Activated T-cell treated with anti-CD3 and anti-CD28 coated beads, Interleukin-2, amount 50 U/mL, for 4 hours (primary cell): ENCODE measurements at places on chromosomes 5 and 9. TPM values are rescaled to one million over a fixed set of nuclear protein-coding genes. Genes with fewer than 3 reads are reported as not detected.

DNA sequence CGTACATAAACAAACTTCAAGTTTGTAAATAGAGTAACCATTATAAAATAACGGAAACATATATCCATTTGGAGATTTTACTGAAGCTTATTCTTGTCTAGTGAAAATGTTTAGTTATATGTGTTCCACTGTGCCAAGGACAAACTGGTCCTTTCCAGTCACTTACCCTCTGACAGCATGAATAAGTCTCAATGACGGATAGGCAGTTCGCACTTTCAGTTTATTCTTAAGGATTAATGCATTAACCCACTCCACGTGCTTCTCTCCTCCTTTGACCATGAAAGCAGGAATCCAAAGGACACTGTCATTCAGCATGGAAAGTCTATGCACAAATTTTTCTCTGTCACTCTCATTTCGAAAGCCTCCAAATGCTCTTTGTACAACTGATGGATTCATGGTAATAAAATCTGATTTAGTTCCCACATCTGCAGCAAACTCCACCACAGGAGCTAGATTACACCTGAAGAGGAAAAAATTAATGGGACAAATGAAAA, 47.1 kb downstream of the ST8SIA4 start:
- DNase-seq, result no peak

GRCh38 chr9:6942406-6942805, 184.6 kb downstream of the KDM4C start:
- no peak for DNase-seq

- no peak for DNase-seq
These were observed 188.4 kb downstream of the ACER2 start for GRCh38 chr9:19597176-19597575.

- no peak for DNase-seq
These were observed 280.8 kb upstream of the RASA1 start for GRCh38 chr5:86986837-86987236.

DNA sequence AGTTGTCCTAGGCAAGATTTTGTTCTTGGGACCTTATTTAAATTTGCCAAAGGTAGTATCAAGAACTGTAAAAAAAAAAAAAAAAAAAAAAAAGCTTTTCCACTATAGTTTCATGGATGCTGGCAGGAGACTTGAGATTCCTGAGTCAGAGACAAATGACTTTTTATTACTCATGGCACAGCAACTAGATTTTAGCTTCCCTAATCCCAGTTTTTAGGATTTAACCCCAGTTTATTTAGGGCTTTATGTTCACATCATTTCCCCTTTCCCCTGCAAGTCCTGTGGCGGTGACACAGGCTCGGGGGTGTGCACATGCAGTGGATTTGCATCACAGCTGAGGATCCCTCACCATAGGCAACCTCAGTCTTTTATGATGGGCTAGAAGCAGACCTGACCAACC, 144.9 kb downstream of the GOLPH3 start:
- no peak for DNase-seq

DNA sequence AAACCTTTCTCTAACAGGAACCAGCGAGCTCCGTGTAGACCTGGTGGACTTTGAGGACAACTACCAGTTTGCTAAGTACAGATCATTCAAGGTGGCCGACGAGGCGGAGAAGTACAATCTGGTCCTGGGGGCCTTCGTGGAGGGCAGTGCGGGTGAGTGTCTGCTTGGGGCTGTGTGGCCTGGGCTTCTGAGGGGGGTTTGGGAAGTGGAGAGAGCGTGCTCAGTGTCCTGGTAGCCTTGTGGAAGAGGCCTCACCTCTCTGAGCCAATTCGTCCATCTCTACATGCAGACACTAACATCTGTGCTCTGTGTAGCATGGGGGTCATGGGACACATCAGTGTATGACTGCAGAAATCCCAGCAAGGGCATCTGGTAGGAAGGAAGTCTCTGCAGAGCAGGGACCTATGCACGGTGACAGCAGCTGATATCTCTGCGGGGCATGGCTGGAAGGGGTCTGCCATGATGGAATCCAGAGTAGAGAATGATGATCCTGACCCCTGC, 5.9 kb downstream of the FCN2 start:
- DNase-seq, result no peak

DNA sequence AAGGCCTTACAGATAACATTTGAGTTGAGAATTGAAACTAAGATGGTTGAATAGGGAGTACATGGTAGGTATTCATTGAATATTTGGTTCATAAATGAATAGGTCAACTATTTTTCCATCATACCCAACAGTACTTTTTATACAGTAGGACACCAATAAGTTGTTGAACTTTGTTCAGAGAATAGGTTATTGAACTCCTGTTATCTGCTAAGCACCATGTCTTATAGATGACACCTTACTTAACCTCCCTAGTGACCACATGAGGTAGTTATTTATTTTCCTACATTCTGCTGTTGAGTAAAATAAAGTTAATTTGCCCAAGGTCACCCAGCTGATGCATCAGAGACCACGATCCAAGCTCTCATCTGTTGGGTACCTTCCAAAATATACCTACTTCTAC, 49.6 kb upstream of the ATP10B start:
- no peak for DNase-seq

- no peak for DNase-seq
These were observed 947.8 kb downstream of the NR2F1-AS1 start for GRCh38 chr5:92633176-92633575.

- DNase-seq, result no peak
These were observed 457.6 kb downstream of the PLK2 start for GRCh38 chr5:58002323-58002722.

GRCh38 chr9:90808890-90809685, 7.5 kb downstream of the SYK start:
- DNase-seq, result no peak

DNA sequence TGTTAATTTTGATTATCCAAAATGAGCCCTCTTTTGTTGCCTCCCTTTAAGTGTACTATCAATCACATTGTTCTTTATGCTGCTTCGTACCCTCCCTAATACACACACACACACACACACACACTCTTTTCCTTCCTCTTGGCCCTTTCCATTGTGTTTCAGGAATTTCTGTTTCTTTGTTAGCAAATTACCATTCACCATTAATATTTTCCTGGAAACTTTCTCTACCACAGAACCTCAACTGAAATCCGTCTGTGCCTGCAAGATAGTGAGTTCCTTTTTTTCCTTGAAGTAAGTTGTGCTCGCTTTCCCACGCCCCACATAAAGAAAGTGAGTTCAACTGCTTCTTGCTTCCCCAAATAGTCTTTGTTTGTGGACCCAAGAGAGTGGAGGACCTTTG, 61.8 kb downstream of the SMIM15 start:
- no peak for DNase-seq

DNA sequence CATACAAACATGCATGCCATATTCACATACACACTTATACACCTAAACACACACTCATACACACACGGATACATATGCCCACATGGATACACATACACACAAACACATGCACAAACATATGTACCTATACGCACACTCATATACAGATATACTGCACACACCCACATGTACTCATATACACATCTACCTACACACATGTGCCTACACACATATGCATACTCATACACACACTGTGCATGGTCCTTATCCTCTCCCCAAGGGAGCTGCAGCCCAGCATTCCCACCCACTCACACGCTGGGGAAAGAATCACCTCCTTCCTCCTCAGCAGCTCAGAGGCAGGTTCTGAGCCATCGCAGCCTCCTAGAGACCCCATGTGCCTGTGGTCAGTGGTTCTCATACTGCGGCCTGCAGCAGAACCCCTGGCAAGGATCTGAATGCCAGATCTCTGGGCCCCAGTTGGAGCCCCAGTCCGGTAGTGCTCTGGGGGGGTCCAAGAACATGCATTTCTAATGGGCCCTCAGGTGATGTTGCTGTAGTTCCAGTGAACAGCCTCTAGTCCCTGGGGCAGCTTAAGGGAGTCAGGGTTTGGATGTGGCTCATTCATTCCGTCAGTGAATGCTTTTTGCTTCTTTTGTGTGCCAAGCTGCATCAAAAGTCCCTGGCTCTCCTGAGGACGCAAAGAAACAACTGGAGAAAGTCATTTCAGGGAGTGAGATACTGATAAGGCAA, 39.0 kb downstream of the SEMA4D start:
- DNase-seq, result no peak

- DNase-seq, result no peak
These were observed 310.8 kb downstream of the CDH12 start for GRCh38 chr5:22542340-22542739.

GRCh38 chr5:150644514-150644913, 4.1 kb downstream of the SYNPO start:
- DNase-seq, result no peak

- DNase-seq, result no peak
These were observed 28.7 kb downstream of the IPPK start for GRCh38 chr9:92641092-92641809.

- DNase-seq, result no peak
These were observed 190.5 kb upstream of the OR13F1 start for GRCh38 chr9:104313396-104314110.

- DNase-seq, result no peak
These were observed 8.3 kb downstream of the BTF3 start for GRCh38 chr5:73506459-73506955.

DNA sequence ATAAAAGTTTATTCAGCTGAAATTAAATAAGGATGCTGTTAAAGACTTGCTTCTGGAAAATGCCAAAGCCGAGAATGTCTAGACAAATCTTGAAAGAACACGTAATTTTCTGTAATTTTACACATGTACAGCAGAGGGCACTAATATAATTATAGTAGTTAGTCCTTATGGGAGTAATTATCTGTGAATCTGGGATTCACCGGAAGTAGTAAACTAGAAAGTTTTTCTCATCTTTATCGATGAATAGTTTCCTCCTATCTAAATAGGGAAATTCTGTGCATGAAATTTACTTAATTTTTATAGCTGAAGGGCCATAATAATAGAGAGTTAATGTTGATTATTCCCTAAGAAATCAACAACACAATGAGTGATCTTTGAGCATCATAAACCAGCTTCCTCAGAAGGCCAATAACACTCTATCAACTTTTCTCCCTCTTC, 18.4 kb upstream of the CNTLN start:
- no peak for DNase-seq

GRCh38 chr5:168851902-168852321, 272.7 kb upstream of the PANK3 start:
- DNase-seq, result no peak

DNA sequence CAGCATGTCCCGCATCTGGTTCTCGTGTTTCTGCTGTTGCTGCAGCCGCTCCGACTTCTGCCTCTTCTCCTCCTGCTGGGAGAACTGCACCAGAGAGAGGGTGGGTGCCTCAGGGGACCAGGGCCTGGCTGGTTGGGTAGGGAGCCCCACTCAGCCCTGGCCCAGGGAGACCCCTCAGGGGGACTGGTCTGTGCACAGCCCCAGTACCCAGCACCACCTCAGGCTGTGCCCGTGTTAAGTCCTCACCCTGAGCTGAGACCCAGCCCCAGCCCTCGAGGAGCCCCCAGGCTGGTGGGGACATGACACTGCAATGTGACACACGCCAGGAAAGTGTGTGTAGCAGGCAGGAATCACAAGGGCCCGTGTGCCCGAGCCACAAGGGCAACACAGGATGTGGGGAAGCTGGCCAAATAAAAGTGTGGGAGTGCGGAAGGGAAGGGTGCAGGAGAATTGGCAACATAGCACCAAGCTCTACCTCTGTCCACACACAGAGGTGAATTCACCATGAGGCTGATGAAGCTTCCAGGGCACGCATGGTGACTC, 48.2 kb upstream of the FBXW11 start:
- no peak for DNase-seq

- no peak for DNase-seq
These were observed 7.4 kb downstream of the OTULINL start for GRCh38 chr5:14588758-14589543.

- no peak for DNase-seq
These were observed 16.0 kb downstream of the SLC36A1 start for GRCh38 chr5:151463137-151464029.

GRCh38 chr5:127351418-127351817, 60.8 kb downstream of the MEGF10 start:
- DNase-seq, result no peak

GRCh38 chr5:169795338-169795737, 158.3 kb downstream of the DOCK2 start:
- no peak for DNase-seq

GRCh38 chr5:1058083-1058945, 49.7 kb downstream of the NKD2 start:
- DNase-seq, result no peak

LECT2 gene
- not detected for total RNA-seq

TAS2R1 gene
- not detected for total RNA-seq

PCSK1 gene
- not detected for total RNA-seq

TRPM3 gene
- not detected for total RNA-seq

PRLR gene
- 0.19 TPM for total RNA-seq

ZNF879 gene
- total RNA-seq, result 2.0 TPM

OR13F1 gene
- not detected for total RNA-seq

MARCHF11 gene
- total RNA-seq, result not detected

PCDHA1 gene
- total RNA-seq, result not detected

FOXD4 gene
- not detected for total RNA-seq

STARD4 gene
- total RNA-seq, result 22.2 TPM

FBXW5 gene
- 84.0 TPM for total RNA-seq
